ENCODE measurements at places on chromosomes 5 and 9. TPM values are rescaled to one million over a fixed set of nuclear protein-coding genes. Genes with fewer than 3 reads are reported as not detected.
A peak's percentile ranks its signal among the peaks of the same experiment; 100 is the strongest.

- DNase-seq: no peak
Observed at GRCh38 chr5:42970636-42971559, 69.2 kb downstream of the ANXA2R start.

DNA sequence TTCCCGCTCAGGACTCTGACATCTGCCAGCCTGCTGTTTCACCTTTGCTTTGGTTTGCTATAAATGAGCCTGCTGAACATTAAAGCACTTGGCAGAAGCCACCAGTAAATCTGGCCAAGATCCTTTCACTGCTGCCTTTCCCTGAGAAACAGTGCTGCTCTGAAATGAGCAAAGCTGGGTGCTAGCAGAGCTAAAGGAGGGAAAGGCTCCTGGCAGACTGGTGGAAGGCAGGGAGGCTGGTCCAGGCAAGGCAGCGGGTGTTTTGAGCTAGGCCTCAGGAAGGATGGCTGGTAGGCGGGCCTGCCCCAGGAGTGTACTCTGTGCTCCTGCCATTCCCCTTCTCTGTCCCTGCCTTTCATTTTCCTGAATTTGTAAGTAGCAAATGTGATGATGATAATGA lies 52.5 kb upstream of the PTGS1 start:
- DNase-seq: no peak

DNA sequence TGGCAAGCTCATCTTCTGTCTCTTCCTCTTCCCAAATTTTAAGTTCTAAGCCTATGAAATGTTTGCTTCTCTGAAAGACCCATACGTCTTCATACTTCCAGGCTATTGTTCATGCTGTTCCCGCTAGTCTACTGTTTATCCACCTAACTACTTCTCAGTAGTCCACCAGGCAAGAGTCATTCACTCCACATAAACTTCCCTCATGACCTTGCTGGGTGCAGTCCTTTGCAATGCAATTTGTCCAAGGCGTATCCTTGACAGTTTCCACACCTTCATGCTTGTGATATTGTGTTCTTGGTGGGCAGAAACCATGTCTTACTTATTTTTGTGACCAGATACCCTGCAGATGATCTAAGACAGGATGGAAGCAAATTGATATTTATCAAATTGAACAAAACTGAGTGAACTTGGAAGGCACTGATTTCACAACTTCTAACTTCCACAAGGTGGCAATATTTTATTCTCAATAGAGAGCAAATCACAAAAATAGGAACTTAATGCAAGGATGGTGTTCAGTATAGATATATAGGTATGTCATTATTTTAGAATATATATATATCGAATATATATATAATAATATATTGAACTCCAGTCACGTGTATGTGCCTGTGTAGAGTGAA lies 30.3 kb downstream of the TYRP1 start:
- DNase-seq: peak; percentile 61

The SPATA31A6 gene
- not detected for total RNA-seq

The MSX2 gene
- not detected for total RNA-seq
